Pulmonary artery endothelial cell (primary cell): ENCODE measurements at places on chromosomes 5 and 9. TPM values are rescaled to one million over a fixed set of nuclear protein-coding genes. Genes with fewer than 3 reads are reported as not detected.

The PLAC8L1 gene
- not detected in 2 replicates for total RNA-seq

The FGF1 gene
- total RNA-seq: 0.53 TPM in 1 of 2 replicates, not detected in the other

The C9orf152 gene
- not detected in 2 replicates for total RNA-seq

The CDKN2B gene
- 2.3 and 3.5 TPM in 2 replicates for total RNA-seq

The RELL2 gene
- 2.7 and 3.3 TPM in 2 replicates for total RNA-seq

The LRRC19 gene
- not detected in 2 replicates for total RNA-seq

GRCh38 chr9:74120061-74120460 lies 377.1 kb upstream of the RORB start:
- no peak for DNase-seq

GRCh38 chr5:179171816-179172745 lies 111.9 kb downstream of the ZNF354C start:
- no peak for DNase-seq

GRCh38 chr5:30197662-30198061 lies 995.8 kb upstream of the CDH6 start:
- DNase-seq: no peak

GRCh38 chr9:98575379-98576346 lies 133.1 kb downstream of the GABBR2 start:
- no peak for DNase-seq

GRCh38 chr5:127769386-127769785 lies 66.2 kb downstream of the CCDC192 start:
- no peak for DNase-seq

- no peak for DNase-seq
These were observed 10.3 kb upstream of the ABO start for GRCh38 chr9:133285252-133285775.

GRCh38 chr5:9533096-9533495 lies 12.8 kb downstream of the SEMA5A start:
- no peak for DNase-seq

GRCh38 chr5:141512911-141513626 lies 24.2 kb downstream of the PCDHGC5 start:
- DNase-seq: no peak

DNA sequence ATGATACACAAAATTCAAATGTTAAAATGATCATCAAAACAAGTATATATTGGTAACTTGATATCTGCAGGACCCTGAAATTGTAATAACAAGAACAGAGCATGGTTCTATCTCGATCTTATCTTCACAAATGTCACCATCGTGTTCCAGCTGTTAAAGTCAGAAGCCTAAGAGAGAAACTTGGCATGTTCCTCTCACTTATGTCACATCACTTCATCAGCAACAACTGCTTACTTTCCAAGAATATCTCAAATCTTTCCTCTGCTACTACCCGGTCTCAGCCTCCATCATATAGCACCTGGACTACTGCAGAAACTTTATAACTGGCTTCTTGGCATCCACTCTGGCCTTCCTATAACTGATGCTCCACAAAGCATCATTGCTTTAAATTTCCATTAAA lies 84.9 kb downstream of the FBN2 start:
- DNase-seq: no peak

DNA sequence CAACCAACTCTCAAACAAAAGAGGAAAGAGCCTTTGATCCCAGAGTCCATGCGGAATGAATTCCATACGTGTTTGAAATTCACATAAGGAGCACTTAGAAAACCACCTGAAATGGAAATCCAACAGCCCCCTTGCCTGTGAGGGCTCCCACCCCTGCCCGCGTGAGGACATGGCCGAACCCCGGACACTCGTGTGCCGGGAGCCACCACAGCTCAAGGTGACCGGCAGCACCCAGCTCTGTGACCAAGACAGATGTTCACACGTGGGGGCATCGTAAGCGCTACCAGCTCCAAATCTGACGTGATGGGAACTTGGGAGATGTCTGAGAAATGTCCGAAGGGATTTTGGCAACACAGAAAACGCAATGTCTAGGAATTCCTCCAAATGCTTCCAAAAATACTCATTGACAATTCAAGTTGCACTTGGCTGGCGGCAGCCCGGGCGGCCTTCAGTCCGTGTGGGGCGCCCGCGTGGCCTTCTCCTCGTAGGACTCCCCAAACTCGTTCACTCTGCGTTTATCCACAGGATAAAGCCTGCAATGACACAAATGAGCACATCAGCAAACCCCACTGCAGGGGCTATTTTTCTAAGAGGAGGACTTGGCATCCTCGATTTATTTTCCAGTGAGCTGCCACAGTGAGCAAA lies 23.2 kb upstream of the TERT start:
- DNase-seq: no peak

GRCh38 chr5:151781201-151781600 lies 9.4 kb downstream of the G3BP1 start:
- DNase-seq: no peak

GRCh38 chr5:152288917-152289595 lies 116.0 kb downstream of the NMUR2 start:
- no peak for DNase-seq

GRCh38 chr5:62780888-62781287 lies 202.3 kb downstream of the LRRC70 start:
- DNase-seq: no peak

DNA sequence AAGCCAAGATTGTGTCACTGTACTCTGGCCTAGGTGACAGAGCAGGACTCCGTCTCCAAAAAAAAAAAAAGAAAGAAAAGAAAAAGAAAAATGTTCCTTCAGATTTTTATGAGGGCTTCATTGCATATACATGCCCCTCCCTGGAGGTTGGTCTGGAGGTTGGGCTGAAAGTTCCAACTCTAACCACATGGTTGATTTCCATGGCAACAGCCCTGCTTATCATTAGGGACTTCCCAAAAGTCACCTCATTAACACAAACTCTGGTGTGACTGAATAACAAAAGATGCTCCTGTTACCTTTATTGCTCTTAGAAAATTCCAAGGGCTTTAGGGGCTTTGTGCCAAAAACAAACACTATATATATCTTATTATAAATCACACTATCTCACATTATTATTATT lies 113.8 kb downstream of the TMC1 start:
- DNase-seq: no peak

DNA sequence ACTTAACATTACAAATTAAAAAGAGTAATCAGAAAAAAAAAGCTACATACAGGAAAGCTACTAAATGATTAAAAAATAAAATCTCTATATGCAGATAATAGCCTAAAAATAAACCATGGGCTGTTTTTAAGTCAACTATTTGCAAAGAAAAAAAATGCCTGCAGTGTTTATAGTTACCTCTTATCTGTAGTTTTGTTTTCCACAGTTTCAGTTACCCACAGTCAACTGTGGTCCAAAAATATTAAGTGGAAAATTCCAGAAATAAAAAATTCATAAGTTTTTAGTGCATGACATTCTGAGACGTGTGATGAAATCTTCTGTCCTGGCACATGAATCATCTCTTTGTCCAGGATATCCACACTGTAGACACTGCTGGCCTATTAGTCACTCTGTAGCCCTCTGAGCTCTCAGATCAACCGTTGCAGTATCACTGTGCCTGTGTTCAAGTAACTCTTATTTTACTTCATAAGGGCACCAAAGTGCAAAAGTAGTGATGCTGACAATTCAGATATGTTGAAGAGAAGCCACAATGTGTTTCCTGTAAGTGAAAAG lies 59.2 kb downstream of the PRELID2 start:
- DNase-seq: peak; percentile 45
